ENCODE measurements at places on chromosomes 7 and 10. TPM values are rescaled to one million over a fixed set of nuclear protein-coding genes. Genes with fewer than 3 reads are reported as not detected.

Gene BET1
- 14.5 TPM for total RNA-seq

Gene ZFAND4
- 11.1 TPM for total RNA-seq

DNA sequence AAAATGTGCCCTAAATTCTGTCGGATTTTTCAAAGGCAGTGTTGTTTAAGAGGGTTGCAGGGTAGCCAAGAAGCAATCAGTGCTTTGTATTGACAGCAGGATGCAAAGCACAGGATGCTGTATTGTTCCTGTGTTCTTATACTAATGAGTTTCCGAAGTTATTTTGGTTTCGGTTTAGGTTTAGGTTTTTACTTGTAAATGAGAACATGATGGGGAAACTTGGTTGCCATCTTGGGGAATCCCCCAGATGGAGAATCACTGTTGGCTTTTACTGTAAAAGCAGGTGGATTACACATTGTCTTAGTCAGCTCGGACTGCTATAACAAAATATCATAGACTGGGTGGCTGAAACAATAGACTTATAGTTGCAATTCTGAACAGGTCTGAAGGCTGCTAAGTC lies 72.1 kb downstream of the INHBA start:
- no peak for DNase-seq

DNA sequence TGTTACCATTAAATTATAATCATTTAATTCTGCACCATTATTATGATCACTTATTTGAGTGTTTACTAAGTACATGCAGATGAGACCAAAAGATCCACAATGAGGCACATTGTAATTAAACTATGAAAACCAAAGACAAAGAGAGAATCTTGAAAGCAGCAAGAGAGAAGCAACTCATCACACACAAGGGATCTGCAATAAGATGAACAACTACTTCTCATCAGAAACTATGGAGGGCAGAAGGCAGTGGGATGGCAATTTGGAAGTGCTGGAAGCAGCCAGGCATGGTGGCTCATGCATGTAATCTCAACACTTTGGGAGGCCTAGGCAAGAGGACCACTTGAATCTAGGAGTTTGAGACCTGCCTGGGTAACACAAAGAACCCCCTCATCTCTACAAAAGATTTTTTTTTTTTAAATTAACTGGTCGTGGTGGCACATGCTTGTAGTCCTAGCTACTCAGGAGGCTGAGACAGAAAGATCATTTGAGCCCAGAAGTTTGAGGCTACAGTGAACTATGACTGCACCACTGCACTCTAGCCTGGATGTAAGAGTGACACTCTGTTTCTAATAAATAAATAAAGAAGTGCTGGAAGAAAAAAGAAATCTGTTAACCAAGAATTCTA lies 47.7 kb downstream of the CDK6 start:
- no peak for DNase-seq

GRCh38 chr10:91162495-91163268 lies 57.8 kb upstream of the PCGF5 start:
- DNase-seq: peak; percentile 81

Gene MKX
- total RNA-seq: 0.22 TPM

DNA sequence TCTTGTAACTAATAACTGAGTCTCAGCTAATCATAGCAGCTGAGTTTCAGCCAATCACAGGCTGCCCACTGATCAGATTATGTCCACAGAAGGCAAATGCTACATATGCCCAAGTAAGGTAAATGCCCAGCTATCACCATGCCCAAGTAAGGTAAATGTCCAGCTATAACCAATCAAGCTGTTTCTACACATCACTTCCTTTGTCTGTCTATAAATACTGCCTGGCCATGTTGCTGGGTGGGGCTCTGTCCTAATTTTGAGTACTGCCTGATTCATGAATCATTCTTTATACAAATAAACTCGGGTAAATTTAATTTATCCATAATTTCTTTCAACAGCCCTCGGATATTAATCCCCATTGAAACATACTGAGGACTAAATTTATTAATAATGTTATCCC lies 312.4 kb downstream of the CACNA2D1 start:
- no peak for DNase-seq

DNA sequence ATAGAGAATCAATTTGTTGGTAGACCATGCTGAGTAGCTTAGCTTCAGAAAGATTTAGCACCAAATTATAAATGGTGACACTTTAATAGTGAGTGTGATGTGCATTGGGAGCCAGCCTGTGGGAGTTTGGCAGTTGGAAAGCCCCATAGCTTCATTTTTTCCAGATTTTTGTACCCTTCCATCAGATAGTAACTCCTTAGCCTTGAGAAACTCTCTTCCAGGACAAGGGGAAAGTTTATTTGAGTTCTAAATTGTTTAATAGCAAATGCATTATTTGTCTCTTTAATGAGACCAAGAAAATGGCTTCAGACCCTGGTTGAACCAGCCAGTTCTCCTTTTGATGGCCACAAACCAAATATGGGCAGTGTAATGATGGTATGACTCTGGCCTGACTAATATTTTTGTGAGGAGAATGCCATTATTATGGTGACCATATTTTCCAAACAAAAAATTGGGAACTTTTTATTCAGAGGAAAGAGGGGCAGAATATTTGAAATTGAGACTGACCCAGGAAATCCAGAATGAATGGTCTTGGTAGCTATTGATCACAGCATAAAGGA lies 49.8 kb downstream of the PLCE1 start:
- DNase-seq: no peak

Gene MTERF1
- total RNA-seq: 9.2 TPM

- DNase-seq: no peak
Observed at GRCh38 chr7:45915606-45916005, 5.5 kb downstream of the IGFBP3 start.

Gene VIPR2
- 17.5 TPM for total RNA-seq

GRCh38 chr10:131803860-131804425 lies 96.9 kb upstream of the PPP2R2D start:
- DNase-seq: no peak

Gene OGDHL
- 4.5 TPM for total RNA-seq

GRCh38 chr10:14468023-14468441 lies 137.3 kb upstream of the FRMD4A start:
- DNase-seq: no peak

Gene BHLHA15
- total RNA-seq: not detected

- DNase-seq: no peak
Observed at GRCh38 chr7:151272405-151272804, 23.9 kb upstream of the SMARCD3 start.

DNA sequence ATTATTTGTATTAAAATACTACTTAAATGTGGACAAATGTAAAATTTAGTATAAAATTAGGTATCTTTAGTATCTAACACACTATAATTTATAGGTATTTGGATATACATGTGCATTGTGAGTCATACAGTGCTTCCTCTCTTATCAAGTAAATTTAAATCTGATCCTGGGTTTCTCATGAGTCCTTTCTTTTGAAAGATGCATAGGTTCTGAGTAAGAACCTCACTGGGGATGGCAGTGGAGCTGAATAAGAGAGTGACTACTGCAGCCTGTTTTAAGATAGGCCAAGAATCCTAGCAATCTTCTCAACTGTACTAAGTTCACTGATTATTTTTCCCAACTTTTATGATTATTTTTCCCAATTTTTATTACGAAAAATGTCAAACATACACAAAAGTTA lies 16.2 kb downstream of the CEP55 start:
- no peak for DNase-seq

Gene GCK
- total RNA-seq: 0.49 TPM

DNA sequence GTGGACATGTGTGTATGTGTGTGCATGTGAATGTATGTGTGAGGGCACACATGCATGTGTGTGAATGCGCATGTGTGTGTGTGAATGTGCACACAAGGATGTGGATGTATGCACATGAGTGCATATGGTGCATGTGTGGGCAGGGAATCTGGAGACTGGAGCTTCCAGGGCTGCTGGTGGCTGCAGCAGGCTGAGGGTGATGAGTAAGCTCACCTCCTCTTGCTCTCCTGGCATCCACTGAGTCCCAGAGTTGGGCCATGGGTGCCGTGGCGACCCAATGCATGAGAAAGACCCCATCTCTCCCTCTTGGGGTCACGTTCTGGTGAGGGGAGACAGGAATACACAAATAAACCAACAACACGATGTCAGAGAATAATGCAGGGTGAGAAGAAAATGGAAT lies 33.3 kb upstream of the COL13A1 start:
- DNase-seq: no peak
